ENCODE measurements at places on chromosomes 12 and 14. TPM values are rescaled to one million over a fixed set of nuclear protein-coding genes. Genes with fewer than 3 reads are reported as not detected.

DNA sequence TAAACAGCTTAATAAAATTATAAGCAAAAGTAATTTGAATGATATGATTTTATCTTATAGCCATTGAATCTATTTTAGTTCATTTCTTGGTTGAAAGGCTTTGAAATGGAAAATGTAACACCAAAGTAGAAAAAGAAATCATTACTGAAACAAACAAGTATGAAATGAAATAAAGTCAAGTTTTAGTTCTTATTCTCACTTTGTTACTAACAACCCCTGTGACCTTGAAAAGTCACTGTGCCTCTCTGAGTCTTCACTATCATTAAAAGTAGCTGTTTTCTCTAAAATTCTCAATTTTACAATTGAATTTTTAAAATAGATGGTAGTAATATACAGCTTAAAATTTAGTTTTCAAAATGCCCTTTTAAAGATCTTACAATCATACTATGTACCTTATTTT is 32.4 kb upstream of the SLC17A8 start:
- no peak for DNase-seq

COX8C gene
- not detected for total RNA-seq

- DNase-seq, result peak; percentile 81
Measured at GRCh38 chr14:75175677-75176141, 703 bp downstream of the TMED10 start.

GRCh38 chr14:96053600-96054381 is 14.6 kb downstream of the C14orf132 start:
- peak; percentile 38 for DNase-seq

GRCh38 chr12:6140651-6141447 is 16.4 kb upstream of the VWF start:
- no peak for DNase-seq

IRAK4 gene
- total RNA-seq, result 10.0 TPM

DNA sequence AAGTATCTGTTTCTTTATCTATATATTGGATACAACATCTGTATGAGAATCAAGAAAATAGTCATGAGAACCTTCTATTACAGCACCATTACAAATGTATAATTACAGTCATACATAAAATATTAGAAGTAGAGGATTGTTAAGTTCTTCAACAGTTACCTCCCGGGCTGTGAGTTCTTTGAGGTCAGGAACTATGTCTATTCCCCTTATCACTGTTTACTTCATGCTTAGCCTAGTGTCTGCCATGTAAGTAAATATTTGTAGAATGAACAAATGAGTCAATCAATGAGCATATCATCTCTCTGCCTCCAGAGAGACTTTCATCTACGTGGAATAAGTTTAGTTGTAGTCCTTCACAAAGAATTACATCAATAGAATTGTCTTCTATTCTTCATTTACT is 47.2 kb downstream of the PUS7L start:
- no peak for DNase-seq

IFI27L1 gene
- total RNA-seq, result 13.2 TPM

A2M gene
- not detected for total RNA-seq

MYO1A gene
- not detected for total RNA-seq

Measured in PC-9 (cell line).